ENCODE measurements at places on chromosomes 11 and 22.

- no peak for DNase-seq
Measured at GRCh38 chr22:21651521-21652009, 9.5 kb downstream of the SDF2L1 start.

- no peak for DNase-seq
Measured at GRCh38 chr11:10350334-10350733, 45.5 kb downstream of the ADM start.

- DNase-seq: no peak
Measured at GRCh38 chr11:98701541-98701940, 319.2 kb upstream of the CNTN5 start.

DNA sequence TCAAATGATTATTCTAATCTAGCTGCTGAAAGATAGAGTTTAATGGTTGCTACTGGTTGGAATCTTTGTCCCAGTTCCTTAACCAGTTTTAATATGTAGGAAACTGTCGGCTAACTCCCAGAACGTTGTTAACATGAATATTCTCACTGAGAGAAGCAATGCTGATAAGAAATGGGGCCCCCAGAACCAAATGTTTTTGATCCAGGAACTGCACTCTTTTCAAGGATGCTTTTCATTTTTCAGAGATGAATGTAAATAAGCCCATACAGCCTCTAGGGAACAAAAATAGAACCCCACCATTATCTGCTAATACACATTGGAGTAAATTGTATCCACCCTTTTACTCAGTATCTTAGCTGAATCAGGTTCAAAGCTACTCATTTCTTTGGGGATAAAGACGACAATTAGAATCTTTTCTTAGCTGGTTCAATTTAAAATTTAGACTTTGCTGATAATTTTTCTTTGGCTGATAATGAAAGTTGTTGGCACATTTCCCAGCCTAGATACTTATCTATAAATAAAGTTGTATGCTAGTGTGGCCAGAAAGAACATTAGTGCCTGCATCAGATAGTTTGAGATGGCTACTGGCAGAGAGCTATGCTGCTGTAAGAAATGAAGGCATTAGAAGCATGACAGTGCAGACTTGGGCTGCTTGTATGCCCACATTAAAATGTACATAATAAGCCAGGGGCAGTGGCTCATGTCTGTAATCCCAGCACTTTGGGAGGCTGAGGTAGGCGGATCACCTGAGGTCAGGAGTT is 323.3 kb upstream of the PDGFD start:
- DNase-seq: no peak

DNA sequence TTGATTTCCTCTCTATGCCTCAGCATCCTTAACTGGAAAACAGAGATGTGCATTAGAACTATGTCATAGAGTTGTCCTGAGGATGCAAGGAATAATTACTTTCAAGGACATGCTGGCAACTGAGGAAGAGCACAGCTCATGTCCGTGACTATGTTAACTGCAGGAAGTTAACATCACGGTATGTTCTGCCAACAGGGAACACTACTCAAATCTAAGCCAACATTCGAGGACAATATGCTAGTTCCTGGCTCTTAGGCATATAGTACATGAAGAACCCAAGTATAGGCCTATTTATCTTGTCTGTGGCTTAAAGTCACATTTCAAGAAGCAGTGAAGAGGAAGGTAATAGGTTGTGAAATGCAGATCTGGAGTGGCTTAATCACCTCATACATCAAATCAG is 1032.6 kb downstream of the OPCML start:
- no peak for DNase-seq

DNA sequence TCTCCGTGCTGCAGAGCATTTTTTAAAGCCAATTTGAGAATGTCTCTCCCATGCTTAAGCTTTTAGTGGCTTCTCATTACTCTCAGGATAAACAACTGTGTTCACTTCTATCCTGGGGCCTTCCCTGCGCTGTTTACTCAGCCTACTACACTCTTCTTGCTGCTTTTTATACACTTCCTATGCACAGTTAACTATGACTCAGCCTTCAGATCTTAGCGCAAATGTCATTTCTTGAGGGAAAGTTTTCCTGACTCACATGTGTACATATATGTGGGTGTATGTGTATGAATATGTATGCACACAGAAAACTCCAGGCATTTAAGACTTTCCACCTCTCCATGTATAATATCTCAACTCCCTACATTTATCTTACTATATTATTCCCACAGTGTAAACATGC is 9.8 kb downstream of the THAP12 start:
- DNase-seq: peak; percentile 13

DNA sequence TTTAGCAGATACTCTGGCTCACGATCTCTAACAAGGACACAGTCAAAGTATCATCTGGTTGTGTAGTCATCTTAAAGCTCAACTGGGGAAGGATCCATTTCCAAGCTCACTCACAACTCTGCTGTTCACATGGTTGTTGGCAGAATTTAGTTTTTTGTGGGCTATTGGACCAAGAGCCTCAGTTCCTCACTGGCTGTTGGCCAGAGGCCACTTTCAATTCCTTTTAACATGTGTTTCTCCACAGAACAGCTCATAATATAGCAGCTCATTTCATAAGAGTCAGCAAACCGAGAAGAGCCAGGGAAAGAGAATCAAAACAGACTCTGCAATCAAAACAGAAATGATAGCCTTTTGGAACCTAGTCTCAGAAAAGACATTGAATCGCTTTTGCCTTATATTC is 22.6 kb downstream of the IZUMO1R start:
- no peak for DNase-seq

DNA sequence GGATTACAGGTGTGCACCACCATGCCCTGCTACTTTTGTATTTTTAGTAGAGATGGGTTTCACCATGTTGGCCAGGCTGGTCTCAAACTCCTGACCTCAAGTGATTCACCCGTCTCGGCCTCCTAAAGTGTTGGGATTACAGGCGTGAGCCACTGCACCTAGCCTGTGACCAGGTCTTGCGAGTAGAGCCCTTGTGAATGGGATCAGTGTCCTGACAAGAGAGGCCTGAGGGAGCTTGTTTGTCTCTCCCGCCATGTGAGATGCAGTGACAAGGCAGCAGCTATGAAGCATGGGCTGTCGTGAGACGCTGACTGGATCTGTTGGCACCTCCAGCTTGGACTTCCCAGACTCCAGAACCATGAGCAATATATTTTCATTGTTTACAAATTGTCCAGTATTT is 69.3 kb downstream of the LRRC32 start:
- DNase-seq: no peak

- DNase-seq: peak; percentile 22
Measured at GRCh38 chr11:2186669-2187279, 15.2 kb upstream of the TH start.

DNA sequence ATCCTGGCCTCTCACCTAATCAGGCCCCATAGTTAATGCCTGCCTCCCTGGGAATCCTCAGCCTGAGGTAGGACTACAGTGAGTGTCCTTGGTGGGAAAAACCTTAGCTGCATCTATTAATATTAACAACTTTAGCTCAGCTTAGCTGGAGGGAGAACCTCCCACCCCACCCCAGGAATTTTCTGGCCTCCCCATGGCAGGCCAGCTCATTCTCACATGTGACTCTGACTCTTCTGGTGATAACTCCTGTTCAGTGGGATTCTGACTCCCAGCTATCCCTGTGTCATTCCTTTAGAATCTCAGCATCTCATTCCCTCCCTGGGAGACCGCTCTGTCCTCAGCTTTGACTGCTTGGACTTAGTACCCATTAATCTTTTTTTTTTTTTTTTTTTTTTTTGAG is 14.5 kb downstream of the ART5 start:
- DNase-seq: no peak

GRCh38 chr11:113234888-113235287 is 79.5 kb upstream of the TTC12 start:
- no peak for DNase-seq

- no peak for DNase-seq
Measured at GRCh38 chr11:1831338-1832210, 3.2 kb upstream of the SYT8 start.

DNA sequence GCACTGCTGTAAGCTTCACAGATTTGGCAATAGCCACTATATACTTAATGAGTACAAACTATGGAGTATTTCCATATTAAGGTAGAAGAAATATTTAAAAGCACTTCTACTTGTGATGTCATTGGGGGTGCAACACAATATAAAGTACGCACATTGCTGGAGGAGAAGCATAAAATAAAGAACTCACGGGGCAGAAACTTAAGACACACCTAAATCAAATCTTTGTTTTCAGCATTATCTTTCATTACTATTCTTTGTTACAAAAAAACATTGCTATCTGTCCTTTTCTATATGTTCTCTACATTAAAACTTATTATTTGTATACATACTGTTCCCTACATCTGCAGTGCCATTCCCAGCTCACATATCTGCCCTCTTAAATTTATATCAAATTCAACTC is 93.3 kb upstream of the VPREB1 start:
- DNase-seq: no peak

DNA sequence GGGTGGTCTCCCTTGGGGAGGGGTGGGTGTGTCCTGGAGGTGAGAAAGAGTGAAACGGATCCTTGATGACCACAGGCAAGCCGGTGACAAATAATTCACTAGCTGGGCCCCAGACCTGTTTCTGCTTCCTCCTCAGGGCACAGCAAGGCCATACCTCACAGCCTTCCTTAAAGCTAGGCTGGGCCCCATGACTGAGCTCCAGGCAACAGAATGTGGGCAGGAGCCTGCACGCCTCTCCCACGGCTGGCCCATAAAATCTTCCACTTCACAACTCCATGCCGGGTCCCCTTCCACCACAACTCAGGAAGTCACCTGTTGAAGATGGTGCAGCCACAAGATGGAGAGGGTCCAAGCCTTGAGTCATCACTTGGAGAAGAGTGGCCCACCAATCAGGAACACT is 23.9 kb downstream of the SLC22A12 start:
- no peak for DNase-seq

DNA sequence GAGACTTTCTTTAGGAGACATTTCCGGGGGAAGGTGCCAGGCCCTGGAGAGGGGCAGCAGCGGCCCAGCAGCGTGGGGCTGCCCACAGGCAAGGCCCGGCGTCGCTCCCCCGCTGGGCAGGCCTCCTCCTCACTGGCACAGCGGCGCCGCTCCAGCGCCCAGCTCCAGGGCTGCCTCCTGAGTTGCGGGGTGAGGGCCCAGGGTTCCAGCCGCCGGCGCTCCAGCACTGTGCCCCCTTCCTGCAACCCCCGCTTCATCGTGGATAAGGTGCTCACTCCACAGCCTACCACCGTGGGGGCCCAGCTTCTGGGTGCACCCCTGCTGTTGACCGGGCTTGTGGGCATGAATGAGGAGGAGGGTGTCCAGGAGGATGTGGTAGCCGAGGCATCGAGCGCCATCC is 15.2 kb upstream of the MDK start:
- DNase-seq: no peak

DNA sequence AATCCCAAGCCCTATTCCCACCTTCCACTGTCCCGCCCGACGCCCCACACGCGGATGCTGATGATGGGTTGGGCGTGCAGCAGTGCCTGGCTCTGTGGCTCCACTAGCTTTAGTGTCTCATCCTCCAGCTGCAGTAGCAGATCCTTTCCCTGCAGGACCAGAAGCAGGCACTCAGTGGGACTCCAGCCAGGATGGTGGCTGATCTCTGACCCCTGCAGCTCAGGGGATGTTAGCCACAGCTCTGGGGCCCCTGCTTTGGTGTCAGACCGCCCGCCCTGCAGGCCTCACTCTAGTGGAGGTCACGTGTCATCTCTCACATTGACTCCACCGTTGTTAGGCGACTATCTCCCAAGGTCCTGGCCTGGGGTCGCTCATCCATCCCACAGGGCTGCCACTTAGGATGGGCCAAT is 11.8 kb downstream of the SMPD1 start:
- DNase-seq: no peak

DNA sequence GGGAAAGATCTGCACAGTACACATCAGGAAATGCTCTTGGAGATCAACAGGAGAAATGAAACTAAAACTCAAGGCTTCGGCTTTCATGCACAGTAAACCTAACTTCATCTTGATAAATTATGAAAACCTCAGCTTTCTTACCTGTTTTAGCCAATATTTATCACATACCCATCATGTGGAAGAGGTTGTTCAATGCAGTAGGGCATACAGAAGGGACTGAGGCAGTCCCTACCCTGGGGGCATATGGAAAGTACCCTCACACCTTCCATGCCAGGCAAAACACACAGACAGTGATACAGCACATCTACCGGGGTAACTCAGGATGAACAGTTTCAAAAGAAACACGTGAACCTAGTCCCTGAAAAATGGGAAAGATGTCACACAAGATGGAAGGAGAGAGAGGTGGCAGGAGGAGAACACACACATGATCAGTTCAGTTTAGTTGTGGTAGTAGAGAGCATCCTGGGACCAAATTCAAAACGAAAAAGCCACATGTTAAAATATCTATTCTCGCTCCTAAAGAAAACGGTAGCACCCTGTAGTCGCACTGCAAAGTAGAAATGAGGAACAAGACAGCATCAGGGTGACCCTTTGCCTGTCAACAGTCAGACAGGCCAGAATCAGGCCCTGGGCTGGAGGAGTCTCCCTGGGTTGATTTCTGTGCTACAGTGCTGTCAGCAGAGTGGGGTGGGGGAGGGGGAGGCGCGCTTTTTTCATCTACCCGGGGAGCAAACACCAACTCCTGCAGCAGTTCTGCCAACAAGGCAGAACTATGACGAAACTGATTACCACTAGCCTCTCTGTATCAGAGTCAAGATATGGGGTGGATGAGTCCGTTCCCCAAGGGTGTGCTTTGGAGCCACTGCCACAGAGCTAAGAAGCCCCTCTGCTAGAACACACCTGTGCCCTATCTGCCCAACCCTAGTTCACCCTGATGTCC is 1.3 kb downstream of the HIRA start:
- DNase-seq: no peak

DNA sequence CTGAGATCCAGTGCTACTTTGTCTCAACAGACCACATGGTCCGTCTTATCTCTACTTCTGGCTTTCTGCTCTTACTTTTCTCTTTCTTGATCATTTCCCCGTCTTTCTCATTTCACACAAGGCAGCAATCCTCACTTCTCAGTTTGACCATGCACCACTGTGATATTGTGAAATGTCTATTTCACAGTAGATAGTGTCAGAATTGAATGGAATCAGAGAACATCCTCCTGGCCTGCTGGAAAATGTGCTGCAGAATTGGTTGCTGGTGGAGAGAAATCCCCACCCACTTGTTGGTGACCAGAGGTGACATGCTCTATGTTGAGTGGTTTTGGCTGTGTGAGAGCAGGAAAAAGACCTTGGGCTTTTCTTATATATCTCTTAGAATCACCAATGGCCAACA is 57.8 kb upstream of the RCN1 start:
- DNase-seq: no peak
